ENCODE measurements at places on chromosomes 16 and 17.

DNA sequence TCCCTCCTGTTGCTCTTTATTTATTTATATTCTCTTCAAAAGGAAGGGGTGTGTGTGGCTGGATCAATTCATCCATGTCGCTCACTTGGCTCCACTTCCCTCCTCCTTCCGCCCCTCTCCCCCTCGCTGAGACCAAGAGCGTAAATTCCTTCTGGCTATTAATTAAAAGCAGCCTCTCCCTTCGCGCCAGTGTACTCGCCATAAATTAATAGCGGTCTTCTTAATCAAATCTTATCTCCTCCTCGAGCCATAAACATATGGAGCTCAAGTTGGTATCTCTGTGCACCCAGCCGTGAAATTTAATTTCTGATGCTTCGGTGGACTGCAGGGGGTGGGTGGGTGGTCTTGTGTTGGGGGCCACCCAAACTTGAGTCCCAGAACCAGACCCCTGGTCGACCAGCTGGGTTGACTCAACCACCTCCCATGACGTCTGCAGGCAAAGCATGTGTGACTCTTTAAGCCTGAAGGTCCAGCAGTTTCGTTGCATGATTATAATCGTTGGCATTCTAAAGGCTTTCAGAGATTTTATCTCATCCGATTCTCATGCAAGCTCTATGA, 57.9 kb downstream of the SDK2 start:
- no peaks in the 10 kb centered on the region for H3K36me3 ChIP-seq
- DNase-seq, result no peak
- no peak overlapping the region for H3K4me3 ChIP-seq
- no peaks in the 10 kb centered on the region for H3K27me3 ChIP-seq
- H3K4me1 ChIP-seq, result no peaks in the 10 kb centered on the region
- H3K27ac ChIP-seq, result no peak overlapping the region

DNA sequence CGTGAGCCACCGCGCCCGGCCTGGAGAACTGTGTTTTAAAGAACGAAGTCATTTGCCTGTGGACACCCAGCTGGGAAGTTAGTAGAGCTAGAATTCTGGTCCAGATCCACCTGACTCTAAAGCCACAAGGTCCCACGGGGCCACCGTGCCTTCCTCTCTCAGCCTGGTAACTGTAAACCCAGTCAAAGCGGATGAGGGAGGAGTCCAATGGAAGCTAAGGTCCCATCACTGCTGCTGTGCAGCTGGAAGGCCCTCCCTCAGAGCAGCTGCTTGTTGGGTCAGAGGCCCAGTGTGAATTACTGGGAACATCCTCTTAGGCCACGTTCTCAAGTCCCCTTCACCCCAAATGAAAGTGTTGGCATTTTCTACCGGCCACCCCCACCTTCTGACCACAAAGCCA, 48.8 kb upstream of the CACNG5 start:
- H3K27ac ChIP-seq, result no peak overlapping the region
- H3K4me1 ChIP-seq, result peaks cover 13% of the 10 kb centered on the region
- no peaks in the 10 kb centered on the region for H3K36me3 ChIP-seq
- DNase-seq, result no peak
- H3K27me3 ChIP-seq, result no peaks in the 10 kb centered on the region

DNA sequence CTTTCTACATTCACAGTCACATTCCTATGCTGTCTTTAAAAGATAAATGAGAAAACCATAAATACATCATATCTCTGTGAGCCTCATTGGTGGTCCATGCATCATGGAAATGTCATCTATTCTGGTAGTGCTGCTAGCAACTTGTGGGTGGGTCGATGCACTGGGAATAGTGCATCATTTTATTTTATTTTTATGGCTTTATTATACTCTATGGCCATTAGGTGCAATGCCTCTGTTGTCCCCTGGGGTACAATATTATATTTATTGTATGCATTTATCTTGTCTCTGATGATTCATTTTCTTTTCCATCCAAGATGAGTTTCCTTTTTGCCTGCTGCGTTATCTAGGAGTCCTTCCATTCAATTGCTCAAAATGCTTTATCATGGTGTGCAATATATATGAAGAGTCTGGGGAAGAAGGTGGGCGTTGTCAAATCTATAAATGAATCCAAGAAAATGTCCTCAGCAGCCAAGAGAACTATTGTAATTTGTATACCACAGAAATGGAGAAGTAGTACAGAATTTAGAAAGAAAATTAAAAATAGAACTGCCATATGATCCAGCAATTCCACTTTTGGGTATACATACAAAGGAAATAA, 324.0 kb downstream of the KCNJ2 start:
- no peaks in the 10 kb centered on the region for H3K27me3 ChIP-seq
- no peak overlapping the region for H3K4me3 ChIP-seq
- no peak overlapping the region for H3K27ac ChIP-seq
- no peaks in the 10 kb centered on the region for H3K36me3 ChIP-seq
- no peaks in the 10 kb centered on the region for H3K4me1 ChIP-seq

DNA sequence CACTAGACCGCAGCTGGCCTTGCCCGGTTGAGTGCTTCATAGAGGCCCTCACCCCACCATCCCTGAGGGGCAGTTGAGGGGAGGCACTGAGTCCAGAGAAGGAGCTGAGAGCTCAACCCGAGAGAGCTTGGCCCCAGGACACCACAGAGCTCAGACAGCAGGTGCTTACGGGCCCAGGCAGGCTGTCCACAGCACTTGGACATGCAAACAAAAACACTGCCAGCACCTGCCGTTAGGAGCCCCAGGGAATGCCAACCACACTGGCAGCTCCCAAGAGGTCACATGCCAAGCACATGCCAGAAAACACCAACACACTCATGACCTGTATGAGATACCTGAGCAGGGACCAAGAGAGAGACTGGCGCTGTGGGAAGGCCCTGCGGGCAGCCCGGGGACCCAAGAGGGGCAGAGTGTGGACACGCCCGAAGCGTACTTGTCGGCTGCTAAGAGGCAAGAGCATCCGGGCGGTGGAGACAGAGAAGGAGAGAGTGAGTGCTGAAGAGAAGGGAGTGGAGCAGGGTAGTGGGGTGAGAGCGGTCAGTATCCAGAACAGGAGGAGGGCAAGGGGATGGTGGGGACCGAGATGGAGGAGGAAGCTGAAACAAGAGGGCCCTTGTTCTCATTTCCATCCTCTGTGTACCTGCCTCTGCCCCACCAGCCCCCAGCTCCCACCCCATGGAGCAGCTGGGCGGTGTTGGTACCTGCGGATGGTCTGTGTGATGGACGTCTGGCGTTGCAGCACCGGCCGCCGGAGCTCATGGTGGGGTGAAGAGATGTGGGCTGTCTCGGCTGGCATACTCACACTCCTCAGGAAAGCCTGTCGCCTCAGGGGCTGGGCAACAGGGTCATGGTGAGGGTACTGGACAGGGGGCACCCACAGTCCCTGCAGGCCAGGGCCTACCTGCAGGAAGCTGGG, 8.2 kb downstream of the RHBDF1 start:
- DNase-seq, result no peak
- H3K36me3 ChIP-seq, result peaks cover 43% of the 10 kb centered on the region
- H3K4me3 ChIP-seq, result no peak overlapping the region
- peaks cover 43% of the 10 kb centered on the region for H3K4me1 ChIP-seq
